Omental fat pad (tissue), 4 donors: ENCODE measurements at places on chromosomes 2 and 18. TPM values are rescaled to one million over a fixed set of nuclear protein-coding genes. Genes with fewer than 3 reads are reported as not detected.

The B3GNT7 gene
- 4.9 TPM for total RNA-seq

- no peak for DNase-seq
Measured at GRCh38 chr2:216495656-216496055, 3.0 kb upstream of the RPL37A start.

The KCNG3 gene
- total RNA-seq, result not detected

- DNase-seq, result no peak
Measured at GRCh38 chr2:43039376-43040080, 186.9 kb downstream of the ZFP36L2 start.

GRCh38 chr2:2015646-2016045 is 271.3 kb upstream of the PXDN start:
- DNase-seq, result no peak

The CLEC4F gene
- not detected for total RNA-seq

GRCh38 chr2:85730686-85731230 is 23.0 kb upstream of the ATOH8 start:
- DNase-seq, result no peak

- no peak for DNase-seq
Measured at GRCh38 chr2:58796239-58796910, 555.2 kb upstream of the FANCL start.
